ENCODE measurements at places on chromosomes 4 and X. TPM values are rescaled to one million over a fixed set of nuclear protein-coding genes. Genes with fewer than 3 reads are reported as not detected.

SASH3 gene
- total RNA-seq, result not detected

PAGE4 gene
- not detected for total RNA-seq

NALF2 gene
- not detected for total RNA-seq

HEPH gene
- total RNA-seq, result 4.7 TPM

PDE6B gene
- total RNA-seq, result 0.39 TPM

ACOT9 gene
- 52.2 TPM for total RNA-seq

Data from subcutaneous preadipocyte (primary cell).